RWPE1 (cell line): ENCODE measurements at places on chromosomes 5 and 9.

- no peak for DNase-seq
Measured at GRCh38 chr9:76151267-76151666, 243.0 kb downstream of the RFK start.

GRCh38 chr5:170488570-170488969, 15.2 kb upstream of the KCNIP1 start:
- no peak for DNase-seq

- DNase-seq = no peak
Measured at GRCh38 chr9:96574931-96575351, 44.7 kb downstream of the CDC14B start.

DNA sequence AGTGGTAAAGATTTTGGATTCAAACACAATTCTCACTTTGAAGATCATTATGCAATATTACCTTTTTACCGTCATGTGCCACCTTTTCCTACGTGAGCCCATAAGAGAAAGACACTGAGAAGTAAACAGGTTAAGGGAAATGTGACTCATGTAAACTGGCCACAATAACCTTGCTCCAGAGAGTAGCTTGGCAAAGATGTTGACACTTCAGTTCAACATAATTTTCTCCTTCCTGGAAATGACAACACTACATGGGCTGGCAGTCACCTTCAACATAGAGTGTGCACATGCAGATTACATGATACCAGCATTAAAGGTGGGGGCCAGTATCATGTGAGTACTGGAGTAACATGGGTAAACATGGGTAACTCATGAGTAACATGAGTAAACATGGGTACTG, 141.9 kb downstream of the CDK5RAP2 start:
- no peak for DNase-seq

DNA sequence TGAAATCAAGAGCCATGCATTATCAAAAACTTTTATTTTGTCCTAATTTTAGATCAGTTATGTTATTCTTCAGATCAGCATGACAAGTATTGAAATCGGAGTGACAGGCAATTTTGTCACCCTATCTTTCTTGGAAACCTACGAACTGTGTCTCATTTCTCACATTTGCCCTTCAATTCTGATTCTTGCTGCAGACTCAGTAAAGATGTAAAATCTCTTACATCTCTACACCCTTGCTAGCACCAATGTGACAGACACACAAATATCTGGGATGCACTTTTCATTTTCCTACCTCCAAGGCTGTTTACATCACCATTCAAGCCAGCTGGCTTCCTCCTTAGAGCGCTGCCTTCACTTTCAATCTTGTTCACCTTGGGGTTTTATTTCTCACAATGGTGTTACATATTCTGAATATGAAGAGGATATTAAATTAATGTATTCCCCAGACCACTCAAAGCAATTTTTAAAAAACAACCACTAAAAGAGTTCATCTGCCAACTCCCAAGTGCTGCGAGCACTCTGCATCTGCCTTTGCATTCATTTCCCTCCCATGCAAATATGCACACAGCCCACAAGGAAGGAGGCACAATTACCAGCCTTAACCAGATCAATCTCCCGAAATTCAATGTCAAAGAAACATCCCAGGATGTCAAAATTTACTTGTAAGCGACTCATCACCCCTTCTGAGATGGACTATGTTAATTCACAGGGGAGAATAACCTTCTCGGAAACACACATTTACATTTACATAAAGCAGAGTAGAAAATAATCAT, 164.3 kb downstream of the ENC1 start:
- no peak for DNase-seq

DNA sequence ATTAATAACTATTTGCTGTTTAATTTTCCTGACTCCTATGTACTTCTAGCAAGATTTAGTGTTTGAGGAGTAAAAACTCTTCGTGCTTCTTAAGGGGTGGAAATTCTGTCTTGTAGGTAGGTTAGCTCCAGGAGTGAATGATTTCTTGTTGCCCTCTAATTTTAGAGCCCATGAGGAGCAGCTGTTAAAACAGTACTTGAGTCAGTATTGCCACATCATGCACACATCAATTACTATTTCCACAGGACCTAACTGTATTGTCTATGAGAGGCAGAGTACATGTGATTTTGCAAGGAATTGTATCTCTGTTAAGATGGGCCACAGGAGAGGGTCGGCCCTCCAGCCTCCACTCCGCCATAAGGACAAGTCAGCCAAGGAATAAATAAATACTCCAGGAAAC, 91.2 kb downstream of the PDZD2 start:
- DNase-seq = no peak

DNA sequence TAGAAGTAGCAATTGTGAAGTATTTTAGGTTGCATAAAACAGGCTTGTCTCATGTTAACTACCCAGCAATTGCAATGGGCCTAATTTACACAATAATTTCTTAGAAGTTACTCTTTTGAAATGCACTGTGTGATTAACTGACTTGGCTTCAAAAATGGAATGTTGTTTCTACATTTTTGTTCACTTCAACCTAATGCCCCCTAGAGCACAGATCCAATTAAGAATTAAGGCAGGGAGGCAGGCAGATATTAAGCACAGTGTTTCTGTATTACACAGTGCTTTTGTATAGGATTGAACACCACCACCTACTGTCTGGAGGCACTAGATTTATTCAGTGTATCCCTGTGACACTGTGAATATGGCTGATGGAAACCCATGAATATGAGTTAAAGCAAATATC, 302.1 kb downstream of the FBXL17 start:
- no peak for DNase-seq

- peak; percentile 16 for DNase-seq
Measured at GRCh38 chr5:97297063-97297703, 114.1 kb upstream of the RIOK2 start.

DNA sequence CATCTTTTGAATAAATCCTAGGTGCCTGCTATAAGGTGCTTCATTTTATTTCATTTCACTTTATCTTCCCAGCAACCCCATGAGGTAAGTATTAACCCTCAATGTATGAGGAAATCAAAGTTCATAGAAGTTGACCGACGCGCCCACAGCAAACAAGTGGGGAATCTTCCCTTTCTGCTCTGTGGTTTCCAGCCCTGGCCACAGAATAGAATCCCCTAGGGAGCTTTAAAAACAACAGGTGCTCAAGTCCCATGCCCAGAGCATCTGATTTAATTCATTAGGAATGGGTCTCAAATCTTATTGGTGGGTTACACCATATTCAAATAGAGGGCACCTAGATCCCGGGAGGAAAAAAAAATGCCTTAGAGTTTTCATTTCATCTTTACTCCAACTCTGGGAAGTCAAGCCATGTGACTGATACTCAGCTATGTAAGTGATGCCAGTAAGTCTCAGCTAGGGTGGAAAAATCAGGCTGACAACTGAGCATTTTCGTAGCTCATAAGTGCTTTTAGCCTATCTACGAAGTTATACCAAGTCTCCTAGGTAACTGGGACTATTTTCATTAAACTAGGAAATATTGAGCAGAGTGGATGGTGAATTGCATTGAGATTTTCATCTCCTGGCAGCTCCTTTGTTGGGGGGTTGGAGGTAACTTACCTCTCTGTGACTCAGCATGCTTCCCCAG, 353.4 kb upstream of the SLC30A5 start:
- no peak for DNase-seq

DNA sequence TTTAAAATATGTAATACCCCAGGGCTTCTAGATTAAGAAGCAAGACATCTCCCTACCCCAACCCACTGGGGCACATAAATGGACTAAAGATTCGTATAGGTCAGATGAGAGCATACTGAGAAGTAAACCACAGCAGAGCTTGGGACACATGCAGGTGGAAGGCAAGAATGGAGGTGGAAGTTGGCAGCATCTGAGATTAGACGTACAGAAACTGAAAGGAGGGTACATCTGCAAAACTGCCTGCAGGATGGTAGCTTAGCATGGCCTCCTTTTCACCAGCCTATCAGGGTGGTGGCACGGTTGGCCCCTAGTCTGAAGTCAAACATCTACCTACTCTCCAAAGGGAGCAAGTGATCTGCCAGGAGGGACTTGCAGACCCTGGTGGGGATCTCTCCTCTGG, 181.8 kb downstream of the TSSK1B start:
- no peak for DNase-seq

- no peak for DNase-seq
Measured at GRCh38 chr9:133475292-133476012, 3.4 kb downstream of the SLC2A6 start.

DNA sequence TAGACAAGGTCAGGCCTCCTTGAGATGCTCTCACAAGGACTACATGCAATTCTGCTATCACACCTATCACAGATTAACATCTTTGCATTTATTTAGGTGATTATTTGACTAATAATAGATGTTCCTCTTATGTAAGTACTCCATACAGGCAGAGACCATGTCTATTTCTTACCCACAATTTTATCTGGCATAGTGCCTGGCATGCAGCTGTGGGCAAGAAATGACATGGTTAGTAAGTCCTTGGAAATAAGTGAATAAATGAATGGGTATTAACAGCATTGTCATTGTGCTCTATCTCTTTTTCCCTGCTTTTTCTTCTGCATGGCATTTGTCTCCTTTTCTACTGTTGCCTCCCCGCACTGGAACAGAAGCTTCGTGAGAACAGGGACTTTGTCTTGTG, 49.4 kb downstream of the SLC22A5 start:
- no peak for DNase-seq

DNA sequence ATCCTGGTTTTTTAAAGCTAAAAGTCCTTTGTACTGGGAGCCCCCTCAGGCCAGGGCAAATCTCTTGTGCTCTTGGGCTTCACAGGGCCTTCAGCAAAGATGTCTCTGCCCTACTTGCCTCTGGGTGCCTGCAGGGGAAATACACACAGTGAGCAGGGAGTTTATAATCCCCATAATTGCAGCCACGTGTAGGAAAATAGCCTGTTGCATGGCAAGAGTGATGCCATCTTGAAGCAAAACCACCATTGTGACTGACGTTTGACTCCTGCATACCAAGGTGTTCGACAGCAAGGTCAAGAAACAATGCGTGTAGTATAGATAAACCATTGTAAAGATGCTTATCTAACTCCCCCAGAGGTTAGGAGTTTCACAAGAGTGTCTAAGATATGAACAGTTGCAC, 11.4 kb upstream of the IL3 start:
- DNase-seq = no peak
